ENCODE measurements at places on chromosomes 3 and 15. TPM values are rescaled to one million over a fixed set of nuclear protein-coding genes. Genes with fewer than 3 reads are reported as not detected.

RLBP1 gene
- not detected for total RNA-seq

HESX1 gene
- total RNA-seq, result 0.65 TPM

DAZL gene
- not detected for total RNA-seq

TPRG1 gene
- 3.7 TPM for total RNA-seq

SUSD5 gene
- total RNA-seq, result 31.5 TPM

FSIP1 gene
- total RNA-seq, result 6.2 TPM

AHSG gene
- total RNA-seq, result 0.11 TPM
